ENCODE measurements at places on chromosomes 2 and 18.

DNA sequence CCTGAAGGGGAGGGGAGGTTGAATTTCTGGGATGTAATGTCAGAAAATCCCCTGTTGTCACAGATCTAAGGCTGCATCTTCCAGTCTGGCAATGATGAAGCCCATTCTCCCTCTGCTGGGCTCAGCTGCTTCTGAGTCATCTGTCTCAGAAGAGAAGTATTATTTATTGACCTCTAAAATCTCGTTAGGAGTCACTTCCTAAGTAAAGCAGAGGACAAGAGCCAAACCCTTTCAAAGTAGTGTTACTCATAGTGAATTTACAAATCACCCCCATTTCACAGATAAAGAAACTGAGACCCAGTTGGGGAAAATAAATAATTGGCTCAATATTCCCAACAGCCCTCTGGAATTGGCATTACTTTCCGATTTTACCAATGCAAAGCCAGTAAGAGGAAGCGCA, 167.3 kb upstream of the SKOR2 start:
- H3K4me1 ChIP-seq = peaks cover 4% of the 10 kb centered on the region
- H3K27me3 ChIP-seq = peaks cover 2% of the 10 kb centered on the region
- peak; percentile 60 for DNase-seq
- H3K36me3 ChIP-seq = no peaks in the 10 kb centered on the region
- H3K27ac ChIP-seq = no peak overlapping the region

DNA sequence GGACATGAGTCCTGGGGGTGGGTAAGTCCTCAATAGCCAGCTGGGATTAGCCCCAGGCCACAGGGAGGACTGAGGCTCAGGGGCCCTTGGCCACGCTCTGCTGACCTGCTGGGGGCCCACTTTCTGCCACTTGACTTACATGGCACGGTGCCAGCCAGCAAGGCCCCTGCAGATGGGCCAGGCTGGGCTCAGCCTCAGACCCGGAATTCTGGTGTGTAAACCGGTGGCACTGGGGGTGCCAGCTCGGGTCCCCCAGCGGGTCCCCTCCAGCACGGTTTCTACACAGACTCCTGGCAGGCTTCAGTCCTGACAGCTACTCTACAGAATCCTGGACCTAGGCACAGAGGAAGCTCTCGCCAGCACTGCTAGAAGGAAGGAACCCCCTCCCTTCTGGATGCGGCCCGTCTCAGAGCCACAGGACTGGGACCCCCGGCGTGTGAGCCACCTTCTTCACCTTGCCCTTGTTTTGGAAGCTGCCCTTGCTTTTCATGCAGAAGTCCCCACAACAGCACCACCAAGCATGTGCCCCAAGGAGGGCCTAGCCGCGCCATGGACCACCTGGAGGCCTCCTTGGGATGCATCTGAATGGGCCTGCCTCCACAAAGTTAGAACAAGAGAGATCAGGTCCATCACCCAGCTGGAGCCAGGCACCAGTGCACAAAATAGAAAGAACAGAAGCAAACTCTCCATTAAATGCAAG, 8.0 kb downstream of the HDAC4 start:
- peaks cover 5% of the 10 kb centered on the region for H3K36me3 ChIP-seq
- H3K4me3 ChIP-seq = no peak overlapping the region

DNA sequence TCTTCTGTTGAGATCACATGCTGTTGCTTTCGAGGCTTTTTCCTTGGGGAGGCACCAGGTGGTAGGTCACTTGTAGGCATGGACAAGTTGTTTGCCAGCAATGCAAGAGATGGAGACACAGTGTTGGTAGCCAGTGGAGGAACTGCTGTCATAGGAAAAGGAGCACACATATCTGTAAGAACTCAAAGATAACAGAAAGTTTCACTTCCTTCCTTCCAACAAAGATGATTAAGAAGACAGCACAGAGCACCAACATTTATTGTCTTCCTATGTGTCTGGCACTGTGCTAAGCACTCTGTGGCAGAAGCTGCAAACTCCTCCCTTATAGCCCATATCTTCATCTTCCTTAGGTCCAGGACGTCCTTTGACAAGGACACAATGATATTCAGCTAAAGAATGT, 64.5 kb upstream of the AMMECR1L start:
- no peak for DNase-seq
- H3K4me1 ChIP-seq = no peaks in the 10 kb centered on the region
- peaks cover 26% of the 10 kb centered on the region for H3K36me3 ChIP-seq

GRCh38 chr2:178177066-178177679, 17.1 kb upstream of the OSBPL6 start:
- no peak overlapping the region for H3K27ac ChIP-seq
- H3K4me3 ChIP-seq = no peak overlapping the region
- peak; percentile 55 for DNase-seq

GRCh38 chr2:8392098-8392866, 289.6 kb upstream of the ID2 start:
- DNase-seq = no peak
- H3K4me3 ChIP-seq = no peak overlapping the region
- H3K36me3 ChIP-seq = no peaks in the 10 kb centered on the region
- peaks cover 11% of the 10 kb centered on the region for H3K4me1 ChIP-seq
- peaks cover 11% of the 10 kb centered on the region for H3K27me3 ChIP-seq

DNA sequence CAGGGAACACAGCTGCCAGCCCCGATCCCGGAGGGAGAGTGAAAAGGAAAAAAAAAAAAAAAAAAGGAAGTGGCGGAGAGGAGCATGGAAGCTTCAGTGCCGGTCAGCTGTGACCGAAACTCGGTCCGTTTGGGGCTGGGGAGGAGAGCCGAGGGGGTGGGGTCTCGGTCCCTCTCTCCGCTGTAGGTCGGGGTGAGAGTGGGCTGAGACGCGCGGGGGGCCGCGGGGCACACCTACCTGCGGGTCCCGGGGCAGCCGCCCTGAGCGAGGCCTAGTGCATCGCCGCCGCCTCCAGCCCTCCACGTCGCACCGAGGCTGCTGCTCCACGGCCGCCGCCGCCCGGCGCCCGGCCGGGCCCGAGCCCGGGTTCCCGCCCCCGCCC, 536 bp downstream of the VPS54 start:
- no peak for DNase-seq
- peaks cover 34% of the 10 kb centered on the region for H3K4me1 ChIP-seq
- peaks cover 12% of the 10 kb centered on the region for H3K36me3 ChIP-seq
- H3K4me3 ChIP-seq = peak overlapping the region; percentile 96
- peak overlapping the region; percentile 97 for H3K27ac ChIP-seq

GRCh38 chr2:148796735-148797512, 78.1 kb upstream of the KIF5C start:
- H3K4me1 ChIP-seq = peaks cover 23% of the 10 kb centered on the region
- no peaks in the 10 kb centered on the region for H3K36me3 ChIP-seq
- H3K4me3 ChIP-seq = no peak overlapping the region
- H3K27ac ChIP-seq = no peak overlapping the region
- no peak for DNase-seq

GRCh38 chr2:240355962-240356361, 79.5 kb upstream of the GPC1 start:
- H3K36me3 ChIP-seq = peaks cover 12% of the 10 kb centered on the region
- peaks cover 14% of the 10 kb centered on the region for H3K27me3 ChIP-seq
- H3K4me3 ChIP-seq = no peak overlapping the region
- no peaks in the 10 kb centered on the region for H3K4me1 ChIP-seq
- no peak for DNase-seq
- H3K27ac ChIP-seq = no peak overlapping the region

- DNase-seq = no peak
- H3K27ac ChIP-seq = no peak overlapping the region
- H3K4me1 ChIP-seq = peaks cover 6% of the 10 kb centered on the region
- H3K4me3 ChIP-seq = no peak overlapping the region
- H3K36me3 ChIP-seq = no peaks in the 10 kb centered on the region
Observed at GRCh38 chr2:196409376-196409775, 230.1 kb upstream of the CCDC150 start.

All from HFFc6 (cell line).